ENCODE measurements at places on chromosomes 1 and 21.

DNA sequence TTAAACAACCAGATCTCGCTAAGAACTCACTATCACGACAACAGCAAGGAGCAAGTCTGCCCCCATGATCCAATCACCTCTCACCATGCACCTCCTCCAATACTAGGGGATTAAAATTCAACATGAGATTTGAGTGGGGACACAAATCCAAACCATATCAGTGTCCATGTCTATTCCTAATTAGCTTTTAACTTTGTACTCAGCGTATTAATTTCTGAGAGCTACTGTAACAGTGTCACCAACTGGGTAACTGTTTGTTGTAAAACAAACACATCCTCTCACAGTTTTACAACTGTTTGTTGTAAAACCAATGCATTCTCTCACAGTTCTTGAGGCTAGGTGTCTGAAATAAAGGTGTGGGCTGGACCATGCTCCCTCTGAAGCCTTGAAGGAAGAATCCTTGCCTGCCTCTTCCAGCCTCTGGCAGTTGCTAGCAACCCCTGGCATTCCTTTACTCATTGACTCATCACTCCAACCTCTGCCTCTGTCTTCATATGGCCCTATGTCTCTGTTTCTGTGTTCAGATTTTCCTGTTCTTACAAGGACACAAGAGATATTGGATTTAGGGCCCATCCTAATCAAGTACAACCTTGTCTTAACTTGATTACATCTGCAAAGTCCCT lies 121.2 kb downstream of the LTN1 start:
- DNase-seq, result no peak

- peak; percentile 96 for DNase-seq
Measured at GRCh38 chr1:91885716-91886506, at the start of gene TGFBR3. Gene TGFBR3, minus strand, starts transcription at chr1:91886151. Its CDS starts 24,620 bp downstream, at chr1:91861531.

GRCh38 chr1:198359024-198359653 lies 181.3 kb downstream of the ATP6V1G3 start:
- no peak for DNase-seq

- no peak for DNase-seq
Measured at GRCh38 chr21:14814991-14815390, 249.8 kb downstream of the NRIP1 start.

DNA sequence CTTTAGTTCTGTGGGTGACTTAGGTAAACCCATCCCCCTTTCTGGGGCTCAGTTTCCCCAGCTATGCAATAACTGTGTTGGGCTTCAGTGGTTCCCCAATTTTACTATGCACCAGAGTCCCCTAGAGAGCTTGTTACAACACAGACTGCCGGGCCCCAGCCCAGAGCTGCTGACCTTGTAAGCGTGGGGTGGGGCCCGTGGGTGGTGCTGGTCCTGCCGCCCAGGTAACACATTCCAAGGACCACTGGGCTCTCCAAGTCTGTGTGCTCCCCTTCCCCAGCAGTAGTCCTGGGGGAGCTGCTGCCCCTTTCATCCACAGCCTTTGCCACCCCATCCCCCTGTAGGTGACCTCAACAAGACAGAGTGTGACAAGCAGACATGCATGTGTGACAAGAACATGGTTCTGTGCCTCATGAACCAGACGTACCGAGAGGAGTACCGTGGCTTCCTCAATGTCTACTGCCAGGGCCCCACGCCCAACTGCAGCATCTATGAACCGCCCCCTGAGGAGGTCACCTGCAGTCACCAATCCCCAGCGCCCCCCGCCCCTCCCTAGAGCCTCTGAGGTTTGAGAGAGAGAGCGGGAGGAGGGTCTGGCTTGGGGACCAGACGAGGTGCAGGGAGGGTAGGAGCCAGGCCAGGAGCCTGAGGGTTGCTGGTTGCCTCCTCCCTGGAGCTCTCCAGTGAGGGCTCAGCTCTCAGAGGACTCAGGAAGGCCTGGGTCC lies 8.9 kb downstream of the PLA2G2F start:
- DNase-seq, result no peak

GRCh38 chr1:83673312-83673711 lies 325.6 kb downstream of the TTLL7 start:
- no peak for DNase-seq

GRCh38 chr21:37392441-37392840 lies 25.9 kb downstream of the DYRK1A start:
- DNase-seq, result no peak

DNA sequence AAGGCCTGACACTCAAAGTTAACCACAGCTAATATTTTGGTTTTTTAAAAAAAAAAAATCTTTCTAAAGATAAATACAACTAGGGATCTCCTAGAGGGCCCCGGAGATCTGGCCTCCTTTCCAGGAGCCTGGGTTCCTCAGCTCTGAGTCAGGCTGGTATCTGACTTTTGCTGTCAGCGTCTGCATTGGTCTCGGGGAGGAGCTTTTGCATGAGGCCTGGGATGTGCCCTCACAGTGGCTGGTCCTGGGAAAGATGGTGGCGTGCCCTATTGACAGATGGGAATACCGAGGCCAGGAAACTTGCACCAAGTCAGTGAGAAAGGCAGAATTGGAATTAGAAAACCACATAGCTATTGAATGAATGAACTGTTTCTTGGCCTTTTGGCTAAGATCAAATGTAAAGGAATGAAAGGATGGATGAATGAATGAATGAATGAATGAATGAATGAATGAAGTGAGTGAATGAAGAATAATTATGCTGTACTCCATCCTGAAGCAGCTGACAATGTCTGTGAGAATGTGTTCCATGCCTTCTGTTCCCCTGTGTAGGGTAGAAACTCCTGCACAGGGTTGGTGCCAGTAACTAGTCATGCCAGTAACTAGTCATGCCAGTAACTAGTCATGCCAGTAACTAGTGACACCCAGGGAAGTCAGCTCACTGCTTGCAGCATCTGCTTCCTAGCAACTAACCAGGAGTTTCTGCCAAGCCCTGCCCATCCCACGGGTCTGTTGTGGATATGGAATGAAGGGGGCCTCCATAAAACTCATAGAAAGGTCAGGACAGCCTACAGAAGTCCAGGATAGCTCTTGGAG lies 242.5 kb upstream of the VAMP3 start:
- no peak for DNase-seq

- DNase-seq, result no peak
Measured at GRCh38 chr1:2535455-2535854, 5.4 kb upstream of the HES5 start.

DNA sequence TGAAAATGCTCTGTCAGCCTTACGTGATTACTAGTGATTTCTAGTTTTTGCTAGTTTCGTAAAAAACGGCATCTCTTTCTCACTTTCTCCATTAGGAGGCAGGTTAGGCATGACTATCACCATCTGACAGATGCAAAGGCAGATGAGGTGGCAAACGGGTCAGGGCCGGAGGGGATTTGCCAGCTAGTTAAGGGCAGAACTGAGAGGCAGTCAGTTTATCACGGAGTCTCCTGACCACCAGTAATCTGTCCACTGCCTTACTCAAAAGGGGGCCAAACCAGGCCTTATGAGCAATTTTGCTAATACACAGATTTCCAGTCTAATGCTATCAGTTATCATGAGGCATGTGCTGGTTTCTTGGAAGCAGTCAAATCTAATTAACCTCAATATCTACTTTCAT lies 159.3 kb downstream of the TSEN15 start:
- no peak for DNase-seq

DNA sequence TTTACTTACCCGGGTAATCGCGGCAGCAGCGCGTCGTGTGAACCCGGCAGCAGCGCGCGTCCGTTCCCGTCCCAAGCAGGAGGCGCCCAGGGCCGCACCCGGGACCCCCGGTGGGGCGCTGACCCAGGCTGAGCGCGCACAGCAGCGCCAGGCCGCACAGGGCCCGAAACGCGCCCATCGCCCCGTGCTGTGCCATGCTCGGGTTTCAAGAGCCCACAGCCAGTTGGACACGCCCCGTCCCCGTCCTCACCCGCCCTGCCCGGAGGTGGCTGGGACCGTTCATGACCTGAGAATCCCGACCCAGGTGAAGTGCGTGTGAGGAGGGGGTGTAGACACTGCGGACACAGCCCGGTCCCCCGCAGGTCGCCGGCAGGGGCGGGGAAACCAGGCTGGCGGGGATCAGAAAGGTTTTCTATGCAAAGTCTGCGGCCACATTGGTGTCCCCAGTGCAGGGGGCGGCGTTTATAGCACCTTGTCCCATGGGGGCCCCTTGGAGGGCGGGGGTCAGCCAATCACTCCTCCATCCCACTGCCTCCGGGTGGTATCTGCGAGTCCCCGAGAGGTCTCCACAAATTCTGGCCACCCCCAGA lies at the start of gene TNFRSF18:
TSS of gene TNFRSF18 (minus strand) at position 217 of the 590 bp plus-strand sequence. CDS start at position 196, 21 bp downstream.
- DNase-seq, result no peak

- DNase-seq, result no peak
Measured at GRCh38 chr1:94115254-94115899, 5.6 kb downstream of the ABCA4 start.

GRCh38 chr1:229139331-229140118 lies 131.4 kb upstream of the RAB4A start:
- DNase-seq, result no peak

Data from pancreas (tissue), 10 donors.